ENCODE measurements at places on chromosomes 6 and 20.

GRCh38 chr20:15760001-15760621, 813.1 kb downstream of the KIF16B start:
- DNase-seq, result no peak

DNA sequence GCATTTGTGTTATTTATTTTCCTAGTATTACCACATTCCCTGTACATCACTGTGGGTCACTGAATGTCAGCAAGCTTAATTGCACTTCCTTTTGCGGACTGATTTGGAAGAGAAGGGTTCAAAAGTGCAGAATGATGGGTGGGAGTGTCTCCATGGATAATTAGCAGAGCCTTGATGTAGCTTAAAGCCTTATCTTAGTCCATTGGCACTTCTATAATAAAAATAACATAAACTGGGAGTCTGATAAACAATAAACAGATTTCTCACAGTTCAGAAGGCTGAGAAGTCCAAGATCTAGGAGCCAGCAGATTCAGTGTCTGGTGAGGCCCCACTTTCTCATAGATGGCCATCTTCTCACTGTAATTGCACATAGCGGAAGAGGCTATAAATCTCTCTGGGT, 501.1 kb upstream of the POU3F2 start:
- no peak for DNase-seq

- DNase-seq, result peak; percentile 60
Measured at GRCh38 chr6:106511288-106512047, 117.8 kb downstream of the RTN4IP1 start.

- DNase-seq, result no peak
Measured at GRCh38 chr6:164477101-164477500, 832.3 kb downstream of the C6orf118 start.

DNA sequence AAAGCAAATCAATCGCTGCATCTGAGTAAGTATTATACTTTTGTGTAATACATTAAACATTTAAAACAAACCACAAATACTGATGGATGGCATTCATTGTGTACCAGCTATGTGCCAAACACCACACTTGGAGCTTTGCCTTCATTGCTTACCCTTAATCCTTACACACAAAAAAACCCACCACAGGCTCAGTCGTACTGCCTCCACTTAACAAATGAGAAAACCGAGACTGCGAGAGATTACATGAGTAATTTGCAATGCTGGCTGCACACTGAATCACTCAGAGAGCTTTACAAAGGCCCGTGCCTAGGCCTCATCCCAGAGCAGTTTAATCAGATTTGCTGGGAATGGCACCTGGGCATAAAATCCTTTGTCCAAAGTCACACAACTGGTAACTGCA, 130.5 kb downstream of the EDN1 start:
- DNase-seq, result no peak

GRCh38 chr6:132798869-132799538, 567 bp upstream of the SLC18B1 start:
- peak; percentile 81 for DNase-seq

DNA sequence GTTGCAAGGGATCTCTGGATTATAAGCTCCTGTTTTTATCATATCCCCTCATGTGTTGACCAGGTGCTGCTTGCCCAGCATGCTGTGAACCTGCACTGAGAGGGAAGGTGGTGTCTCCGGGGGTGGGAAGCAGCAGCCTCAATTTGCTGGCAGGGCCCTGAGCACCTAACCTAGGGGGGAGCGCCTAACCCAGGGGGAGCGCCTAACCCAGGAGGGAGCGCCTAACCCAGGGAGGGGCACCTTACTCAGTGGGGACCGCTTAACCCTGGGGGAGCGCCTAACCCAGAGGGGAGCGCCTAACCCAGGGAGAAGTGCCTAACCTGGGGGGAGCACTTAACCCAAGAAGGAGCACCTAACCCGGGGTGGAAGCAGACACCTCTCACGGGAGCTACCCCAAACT, 83.3 kb upstream of the QKI start:
- DNase-seq, result no peak

DNA sequence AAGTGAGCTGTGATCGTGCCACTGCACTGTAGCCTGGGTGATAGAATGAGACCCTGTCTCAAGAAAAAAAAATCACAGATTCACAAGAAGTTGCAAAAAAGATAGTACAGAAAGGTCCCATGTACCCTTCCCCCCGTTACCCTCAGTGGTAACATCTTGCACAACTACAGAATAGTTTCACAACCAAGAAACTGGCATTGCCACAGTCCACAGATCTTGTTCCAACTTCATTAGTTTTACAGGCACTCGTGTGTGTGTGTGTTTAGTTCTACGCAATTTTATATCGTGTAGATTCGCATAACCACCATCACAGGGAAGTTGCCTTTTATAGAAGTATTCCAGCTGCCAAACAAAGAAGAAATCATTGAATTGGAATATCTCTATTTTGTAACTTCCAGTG, 19.1 kb downstream of the SPATA2 start:
- no peak for DNase-seq
